Smooth muscle cell of the pulmonary artery (primary cell): ENCODE measurements at places on chromosomes 1 and 21. TPM values are rescaled to one million over a fixed set of nuclear protein-coding genes. Genes with fewer than 3 reads are reported as not detected.

Gene C1orf167
- 0.20 TPM in 2 replicates for total RNA-seq

Gene AMY1B
- total RNA-seq: not detected in 2 replicates

Gene FGR
- under 0.01 and 0.30 TPM in 2 replicates for total RNA-seq

Gene TSPAN1
- 0.73 and 0.78 TPM in 2 replicates for total RNA-seq

Gene NBPF6
- 0.07 and 0.10 TPM in 2 replicates for total RNA-seq

Gene LAPTM5
- total RNA-seq: 0.26 TPM in 1 of 2 replicates, not detected in the other

Gene ORC1
- 0.99 and 1.4 TPM in 2 replicates for total RNA-seq

Gene SH2D1B
- total RNA-seq: not detected in 2 replicates

Gene ASCL5
- total RNA-seq: not detected in 2 replicates

Gene PCP4L1
- total RNA-seq: 0.26 TPM in 1 of 2 replicates, not detected in the other

Gene CYP4Z1
- total RNA-seq: not detected in 2 replicates

Gene ARHGEF10L
- total RNA-seq: 41.0 and 53.4 TPM in 2 replicates

Gene SPRR1A
- not detected in 2 replicates for total RNA-seq

Gene TACSTD2
- 0.13 and 0.26 TPM in 2 replicates for total RNA-seq

Gene BCL10
- total RNA-seq: 15.7 and 17.3 TPM in 2 replicates

Gene TSPAN2
- total RNA-seq: 0.07 and 0.30 TPM in 2 replicates

Gene COL16A1
- total RNA-seq: 90.8 and 97.8 TPM in 2 replicates

Gene GUCA2A
- not detected in 2 replicates for total RNA-seq

Gene FAM177B
- total RNA-seq: not detected in 2 replicates
